ENCODE measurements at places on chromosomes 2 and 18.

- DNase-seq = no peak
Observed at GRCh38 chr2:206531996-206532543, 88.7 kb downstream of the ADAM23 start.

- no peak for DNase-seq
Observed at GRCh38 chr2:148528356-148529064, 116.0 kb upstream of the EPC2 start.

- DNase-seq = no peak
Observed at GRCh38 chr2:172329416-172329773, 98.0 kb upstream of the ITGA6 start.

GRCh38 chr2:28135324-28135723 is 244.8 kb downstream of the BABAM2 start:
- DNase-seq = no peak

DNA sequence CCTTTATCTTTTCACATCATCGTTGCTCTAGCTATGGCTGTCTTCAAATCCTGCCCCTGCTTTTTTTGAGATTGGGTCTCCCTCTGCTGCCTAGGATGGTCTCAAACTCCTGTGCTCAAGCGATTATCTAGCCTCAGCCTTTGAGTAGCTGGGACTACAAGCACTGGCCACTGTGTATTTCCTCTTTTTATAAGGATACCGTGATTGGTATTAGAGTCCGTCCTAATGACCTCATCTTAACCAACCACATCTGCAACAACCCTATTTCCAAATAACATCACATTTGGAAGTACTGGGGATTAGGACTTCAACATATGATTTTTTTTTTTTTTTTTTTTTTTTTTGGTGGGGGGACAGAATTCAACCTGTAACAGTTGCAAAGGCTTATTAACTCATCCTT is 9.1 kb downstream of the RESP18 start:
- no peak for DNase-seq

GRCh38 chr2:117763804-117764203 is 50.7 kb upstream of the DDX18 start:
- DNase-seq = no peak

DNA sequence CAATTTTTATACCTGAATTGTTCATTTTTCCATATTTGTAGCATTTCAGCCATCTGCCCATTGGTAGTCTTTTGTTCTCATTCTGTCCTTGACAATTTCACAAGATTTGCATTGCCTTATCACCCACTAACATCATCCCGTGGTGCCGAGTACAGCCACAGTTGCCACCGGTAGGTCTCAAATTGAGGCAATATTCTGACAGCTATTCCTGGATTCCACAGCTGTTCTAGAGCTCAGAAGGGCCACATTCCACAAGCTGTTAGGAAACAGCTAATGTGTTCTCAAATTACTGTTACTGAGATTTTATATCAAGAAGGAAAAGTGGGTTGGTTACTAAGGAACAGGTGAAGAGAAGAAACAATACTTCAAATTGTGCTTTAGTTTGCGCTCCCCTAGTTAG is 178.8 kb downstream of the RPRM start:
- DNase-seq = no peak

- DNase-seq = no peak
Observed at GRCh38 chr2:143575340-143575739, 446.1 kb downstream of the ARHGAP15 start.

DNA sequence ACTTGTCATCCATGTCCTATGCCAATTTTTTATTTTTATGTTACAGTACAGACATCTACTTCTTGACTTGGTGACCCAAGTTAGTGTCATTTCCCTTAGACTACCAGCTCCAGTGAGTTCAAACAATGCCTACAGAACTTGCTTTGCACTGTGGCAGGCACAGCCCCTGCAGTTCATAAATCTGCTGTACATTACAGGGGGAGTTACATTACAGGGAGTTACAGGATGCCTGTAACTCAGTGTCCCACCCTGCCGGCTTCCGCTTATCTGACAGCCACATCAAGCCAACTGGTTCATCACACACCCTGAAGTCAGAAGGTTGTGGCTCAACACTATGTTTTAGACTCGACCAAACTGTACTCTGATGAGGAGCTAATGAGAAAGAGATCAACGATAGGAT is 7.8 kb upstream of the NPAS2 start:
- DNase-seq = no peak

- DNase-seq = no peak
Observed at GRCh38 chr2:37349231-37349860, 4.9 kb downstream of the QPCT start.

DNA sequence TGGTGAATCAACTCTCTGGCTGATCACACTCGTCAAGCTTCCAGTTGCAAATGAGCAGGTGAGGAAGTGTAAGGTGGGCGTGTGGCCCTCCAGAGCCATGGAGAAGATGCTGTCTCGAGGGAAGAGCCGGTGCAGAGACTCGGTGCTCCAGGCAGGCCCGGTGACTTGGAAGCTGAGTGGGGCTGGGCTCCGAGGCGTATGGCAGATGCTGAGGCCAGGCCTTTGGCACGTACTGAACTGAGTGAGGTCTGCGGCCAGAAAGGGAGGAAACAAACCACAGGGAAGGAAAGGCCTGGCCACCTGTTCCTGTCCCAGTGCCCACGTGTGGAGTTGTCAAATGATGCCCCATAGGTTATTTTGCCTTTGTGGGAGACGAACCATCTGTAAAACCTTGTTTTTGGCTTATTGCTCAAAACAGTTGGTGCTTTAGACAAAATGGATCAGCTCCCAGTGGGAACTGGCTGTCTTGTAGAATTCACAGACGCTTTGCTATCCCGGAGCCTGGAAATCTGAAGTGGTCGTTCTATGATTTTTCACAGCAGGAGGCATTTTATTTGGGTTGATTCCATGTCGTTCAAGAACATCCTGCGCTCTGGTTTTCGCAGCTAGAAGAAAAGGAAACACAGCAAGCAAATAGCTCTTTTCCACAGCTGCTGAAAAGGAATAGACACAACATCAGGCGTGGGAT is 117.5 kb upstream of the TMEM18 start:
- no peak for DNase-seq

GRCh38 chr2:23636426-23636825 is 251.4 kb downstream of the KLHL29 start:
- DNase-seq = no peak

- no peak for DNase-seq
Observed at GRCh38 chr18:46481048-46481846, 175.8 kb downstream of the LOXHD1 start.

DNA sequence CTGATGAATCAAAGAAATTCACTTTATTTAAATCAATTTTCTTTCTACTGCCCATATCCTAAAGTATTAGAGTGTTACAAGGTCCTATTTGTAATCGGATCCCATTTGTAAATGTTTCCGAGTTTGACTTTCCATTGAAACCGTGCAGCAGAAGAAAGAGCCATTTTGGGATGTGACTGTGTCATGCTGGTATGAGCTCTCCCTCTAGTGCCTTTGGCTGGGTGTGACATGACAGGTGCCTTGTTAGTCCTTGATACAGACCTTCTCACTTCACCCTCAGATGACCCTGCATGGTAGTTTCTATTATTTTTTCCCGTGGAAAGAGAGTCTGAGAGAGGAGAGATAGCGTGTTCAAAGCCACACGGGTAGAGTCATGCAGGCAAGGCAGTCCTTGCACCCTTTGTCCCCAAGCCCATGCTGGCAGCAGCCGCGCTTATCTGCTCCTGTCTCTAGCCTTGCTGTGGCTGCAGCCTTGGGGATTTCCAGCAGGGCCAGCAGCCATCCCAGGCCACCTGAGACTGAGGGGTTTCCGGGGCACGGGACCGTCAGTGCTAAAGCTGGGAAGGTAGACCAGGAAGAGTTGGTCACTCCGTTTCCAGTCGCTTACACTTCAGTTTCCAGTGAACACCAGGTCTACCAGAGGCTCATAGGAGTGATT is 21.4 kb downstream of the CHMP1B start:
- DNase-seq = no peak

DNA sequence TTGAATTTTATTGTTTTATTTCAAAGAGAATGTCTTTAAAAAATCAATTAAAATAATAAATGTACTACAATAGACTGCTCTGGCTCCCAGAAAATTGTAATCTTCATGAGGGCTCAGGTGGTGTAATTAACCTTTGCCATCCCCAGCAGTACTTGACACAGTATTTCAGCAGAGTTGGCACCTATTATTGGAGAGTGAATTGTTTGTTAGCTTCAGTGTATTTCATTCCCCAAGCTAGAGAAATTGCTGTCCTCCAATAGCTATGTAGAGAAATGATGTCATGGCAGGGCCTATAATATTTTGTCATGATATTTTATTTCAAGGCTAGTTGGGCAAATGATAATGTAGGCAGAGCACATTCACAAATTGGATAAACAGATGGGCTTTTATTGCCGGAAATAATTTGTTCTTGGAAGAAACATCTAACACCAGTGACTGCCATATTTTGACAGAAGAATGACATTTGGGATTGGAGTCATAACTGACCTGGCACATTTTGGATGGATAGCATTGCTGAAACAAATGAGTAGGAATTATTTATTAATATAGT is 712.0 kb upstream of the NXPH2 start:
- DNase-seq = no peak

DNA sequence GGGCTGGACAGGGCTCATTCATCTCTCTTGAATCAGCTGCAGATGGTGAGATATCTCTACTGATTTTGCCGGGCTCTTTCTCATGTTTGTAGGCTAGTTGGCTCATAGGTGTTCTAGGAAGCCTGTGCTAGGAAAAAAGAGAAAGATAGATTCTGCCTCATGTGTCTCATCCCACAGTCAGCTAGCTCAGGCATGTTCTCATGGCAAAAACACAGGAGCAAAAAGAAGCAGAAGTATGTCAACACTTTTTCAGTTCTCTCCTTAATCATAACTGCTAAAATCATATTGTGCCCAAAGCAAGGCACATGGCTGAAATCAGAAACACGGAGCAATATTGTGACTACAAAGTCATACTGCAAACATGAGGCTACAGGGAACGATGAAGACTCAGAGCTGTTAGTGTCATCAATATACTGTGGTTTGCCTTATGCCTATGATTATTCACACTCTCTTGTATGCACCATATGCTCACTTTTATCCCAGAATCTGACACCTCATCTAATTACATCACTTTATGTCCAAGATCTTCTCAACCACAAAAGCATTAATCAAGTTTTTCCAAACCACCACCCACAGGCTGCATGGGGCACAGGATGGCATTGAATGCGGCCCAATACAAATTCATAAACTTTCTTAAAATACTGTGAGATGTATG is 571.9 kb upstream of the CNTNAP5 start:
- DNase-seq = no peak
